ENCODE measurements at places on chromosomes 5 and 9.

- no peak for DNase-seq
Measured at GRCh38 chr9:110526426-110526825, 53.1 kb downstream of the SVEP1 start.

- DNase-seq = no peak
Measured at GRCh38 chr9:4812858-4813257, 20.1 kb downstream of the RCL1 start.

DNA sequence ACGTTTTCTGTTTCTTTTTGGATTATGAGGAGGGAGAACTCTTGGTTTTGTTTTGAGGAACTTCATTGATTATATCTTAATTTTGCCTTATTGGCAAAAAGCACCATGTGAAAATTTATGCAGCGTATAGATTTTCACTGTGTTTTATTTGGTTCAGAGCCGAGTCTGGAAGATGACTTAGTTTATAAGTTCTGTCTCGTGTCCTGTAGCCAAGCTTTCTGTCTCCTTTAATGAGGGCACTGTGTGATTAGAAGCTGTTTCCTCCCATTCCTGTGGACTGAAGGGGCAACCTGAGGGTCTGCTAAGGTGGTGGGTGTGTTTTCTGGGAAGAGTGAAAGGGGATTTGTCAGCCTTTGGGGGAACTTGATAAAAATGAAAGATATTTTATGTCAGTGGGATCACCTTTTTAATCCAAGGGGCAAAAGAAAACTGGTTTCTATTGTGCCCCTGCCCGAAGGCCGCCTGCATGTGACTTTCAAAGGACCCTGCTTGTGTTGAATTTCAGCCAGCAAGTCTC is 262.1 kb downstream of the FANCC start:
- DNase-seq = no peak

DNA sequence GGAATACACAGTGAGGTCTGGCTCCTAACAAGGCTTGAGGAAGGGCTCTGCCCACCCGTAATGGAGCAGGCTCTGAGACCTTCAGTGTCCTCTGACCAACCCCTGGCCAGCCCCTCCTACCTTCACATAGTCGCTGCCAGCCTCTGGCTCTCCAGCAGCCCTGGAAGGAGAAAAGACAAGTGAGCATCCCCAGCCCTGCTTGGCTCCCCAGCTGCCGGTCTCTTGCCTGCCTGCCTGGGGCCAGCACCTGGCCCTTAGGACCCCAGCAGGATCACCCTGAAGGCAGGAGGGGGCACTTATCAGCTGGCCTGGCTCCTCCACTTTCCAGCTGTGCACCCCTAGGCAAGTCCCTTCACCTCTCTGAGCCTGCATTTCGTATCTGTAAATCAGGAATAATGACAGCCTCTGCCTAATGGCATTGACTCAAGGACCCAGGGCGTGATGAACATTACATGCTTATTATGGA is 16.9 kb downstream of the SH2D3C start:
- DNase-seq = no peak

- DNase-seq = no peak
Measured at GRCh38 chr5:37412515-37412914, 33.4 kb downstream of the WDR70 start.

- no peak for DNase-seq
Measured at GRCh38 chr5:54738118-54738972, 220.8 kb downstream of the SNX18 start.
